Ureter (tissue), 1 donor: ENCODE measurements at places on chromosomes 11 and 22. TPM values are rescaled to one million over a fixed set of nuclear protein-coding genes. Genes with fewer than 3 reads are reported as not detected.

DNA sequence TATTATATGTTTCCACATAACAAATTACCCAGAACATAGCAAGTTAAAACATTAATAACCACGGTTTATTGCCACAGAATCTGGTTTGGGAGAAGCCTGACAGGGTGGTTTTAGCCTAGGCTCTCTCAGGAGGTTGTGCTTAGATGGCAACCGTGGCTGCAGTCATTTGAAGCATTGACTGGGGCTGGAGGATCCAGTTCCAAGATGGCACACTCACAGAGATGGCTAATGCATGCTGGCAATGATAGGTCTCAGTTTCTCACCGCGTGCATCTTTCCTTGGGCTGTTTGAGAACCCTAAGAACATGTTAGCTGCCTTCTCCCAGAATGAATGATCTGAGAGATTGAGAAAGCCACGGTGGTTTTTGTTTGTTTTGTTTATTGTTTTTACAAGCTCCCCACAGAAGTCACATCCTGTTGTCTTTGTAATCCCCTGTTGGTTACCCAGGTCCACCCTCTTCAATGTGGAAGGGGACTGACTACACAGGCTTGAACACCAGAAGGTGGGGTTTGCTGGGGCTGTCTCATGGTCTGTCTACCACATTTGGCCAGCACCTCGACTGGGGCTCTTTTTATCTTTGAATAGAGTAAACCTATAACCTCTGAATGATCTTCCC lies 36.6 kb upstream of the GRAMD1B start:
- no peak for DNase-seq

DNA sequence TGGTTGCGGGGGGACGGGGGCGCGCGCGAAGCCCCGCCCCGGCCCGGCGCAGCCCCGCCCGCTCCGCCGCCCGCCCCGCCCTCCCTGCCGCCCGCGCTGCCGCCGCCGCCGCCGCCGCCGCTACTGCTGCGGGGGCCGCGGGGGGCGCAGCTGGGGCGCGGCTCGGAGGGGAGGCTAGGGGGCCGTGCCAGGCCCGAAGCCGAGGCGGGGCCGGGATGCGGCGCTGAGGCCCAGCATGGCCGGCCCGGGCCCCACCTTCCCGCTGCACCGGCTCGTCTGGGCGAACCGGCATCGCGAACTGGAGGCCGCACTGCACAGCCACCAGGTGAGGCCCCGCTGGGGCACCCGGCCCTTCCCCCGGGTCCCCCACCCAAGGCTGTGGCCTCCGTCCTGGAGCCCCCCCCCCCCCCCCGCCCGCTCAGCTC lies at the start of gene ANKRD13D:
ANKRD13D (plus strand) TSS at position 78 of the 425 bp plus-strand sequence; CDS start at position 236, 158 bp downstream.
- no peak for DNase-seq

DNA sequence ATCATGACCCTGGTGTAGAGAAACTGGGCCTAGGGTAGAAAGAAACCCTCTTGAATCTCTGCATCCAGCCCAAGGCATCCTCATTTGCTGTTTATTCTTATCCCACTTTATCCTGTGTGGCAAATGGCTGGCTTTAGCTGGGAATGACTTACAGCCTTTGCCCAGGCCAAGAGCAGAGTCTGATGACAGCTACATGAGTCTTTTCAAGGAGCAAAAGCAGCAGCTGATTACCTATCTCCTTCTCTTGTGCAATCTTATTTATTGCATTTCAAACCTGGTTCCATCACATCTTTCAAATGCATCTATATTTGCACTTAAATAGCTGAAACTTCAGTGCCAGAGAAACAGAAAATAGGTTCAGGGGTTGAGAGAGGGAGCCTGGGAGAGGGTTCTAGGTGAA lies 26.1 kb downstream of the SYT13 start:
- no peak for DNase-seq

- DNase-seq, result peak; percentile 75
These were observed 15.6 kb downstream of the TBC1D10A start for GRCh38 chr22:30310881-30311771.

GLYATL1 gene
- 2.4 TPM for total RNA-seq

GRCh38 chr11:70155386-70155785 lies 47.7 kb upstream of the FADD start:
- no peak for DNase-seq

SLCO2B1 gene
- total RNA-seq, result 48.4 TPM

TRIM5 gene
- total RNA-seq, result 34.5 TPM

HTR3B gene
- total RNA-seq, result not detected

OR2AT4 gene
- total RNA-seq, result not detected

- no peak for DNase-seq
These were observed 34.4 kb downstream of the TRMU start for GRCh38 chr22:46369716-46370583.

DNA sequence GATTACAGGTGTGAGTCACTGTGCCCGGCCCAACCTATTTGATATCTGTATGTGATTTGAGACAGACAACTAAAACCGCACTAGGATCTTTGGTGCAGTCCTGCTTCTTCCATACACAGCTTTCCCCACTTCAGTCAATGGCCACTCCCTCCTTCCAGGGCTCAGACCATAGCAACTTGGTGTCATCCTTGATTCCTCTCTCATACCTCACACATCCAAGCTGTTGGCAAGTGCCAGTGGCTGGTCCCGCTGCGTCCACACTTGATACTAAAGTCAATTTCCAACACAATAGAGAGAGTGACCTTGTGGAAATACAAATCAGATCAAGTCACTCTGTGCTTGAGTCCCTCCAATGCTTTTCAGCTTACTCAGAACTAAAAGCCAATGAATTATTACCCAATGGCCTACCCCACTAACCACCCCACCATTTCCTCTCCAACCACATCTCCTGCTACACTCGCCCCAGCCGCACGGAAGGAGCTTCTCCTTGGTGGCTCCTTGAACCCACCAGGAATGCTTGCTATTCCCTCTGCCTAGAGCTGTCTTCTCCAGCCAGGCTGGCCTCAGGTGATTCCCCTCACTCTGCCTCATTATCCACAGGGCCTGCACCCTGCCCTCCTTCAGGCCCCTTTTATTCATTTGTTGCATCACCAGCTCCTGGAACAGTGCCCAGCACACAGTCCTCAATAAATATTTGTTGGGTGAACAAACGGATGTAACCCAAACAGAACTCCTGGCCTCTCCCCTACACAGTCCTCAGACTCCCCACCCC lies 12.9 kb downstream of the ABTB2 start:
- peak; percentile 83 for DNase-seq

DNA sequence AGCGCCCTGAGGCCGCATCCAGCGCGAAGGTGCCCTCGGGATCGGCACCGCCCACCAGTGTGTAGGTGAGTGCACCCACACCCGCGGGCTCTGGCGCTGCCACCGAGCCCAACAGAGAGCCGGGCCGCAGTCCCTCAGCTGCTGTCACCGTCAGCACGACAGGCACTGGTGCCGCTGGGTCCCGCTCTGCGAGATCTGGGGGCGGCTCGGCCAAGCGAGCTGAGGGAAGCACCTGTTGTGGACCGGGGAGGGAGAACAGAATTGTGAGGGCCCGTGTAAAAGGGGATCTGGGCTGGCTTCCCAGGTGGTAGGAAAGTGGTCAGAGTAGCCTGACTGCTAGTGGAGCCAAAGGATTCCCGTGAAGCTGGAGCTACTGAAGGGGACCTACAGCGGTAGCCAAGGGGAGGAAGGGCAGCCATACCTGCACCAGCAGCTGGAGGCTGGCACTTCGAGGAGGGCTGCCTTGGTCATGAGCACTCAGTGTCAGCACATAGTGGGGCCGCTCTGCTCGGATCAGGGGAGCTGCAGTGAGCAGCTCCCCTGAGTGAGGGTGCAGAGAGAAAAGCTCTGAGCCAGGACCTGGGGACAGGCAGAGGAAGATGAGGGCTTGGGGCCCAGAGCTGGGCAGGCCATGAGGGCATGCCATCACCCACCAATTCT lies 11.5 kb upstream of the TPP1 start:
- no peak for DNase-seq

- peak; percentile 37 for DNase-seq
These were observed 1021.4 kb downstream of the BRD1 start for GRCh38 chr22:48806227-48806781.

DNA sequence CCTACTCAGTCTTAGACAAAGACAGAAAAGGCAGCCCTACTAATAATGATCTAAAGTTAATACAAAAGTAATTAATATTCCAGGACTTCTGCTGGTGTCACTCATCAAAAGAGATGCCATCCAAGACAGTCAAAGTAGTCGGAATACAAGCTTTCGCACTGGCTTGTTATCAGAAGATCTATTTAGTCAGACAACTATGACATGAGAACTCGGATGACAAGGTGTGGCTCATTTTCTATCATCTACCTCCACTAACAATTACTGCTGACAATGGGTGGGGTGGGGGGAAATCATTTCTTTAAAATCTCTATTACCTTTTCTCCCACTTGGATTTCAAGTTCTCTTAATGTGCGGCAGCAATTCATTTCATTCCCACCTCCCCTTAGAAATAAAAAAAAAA lies 56.7 kb downstream of the EFCAB6 start:
- no peak for DNase-seq

DNA sequence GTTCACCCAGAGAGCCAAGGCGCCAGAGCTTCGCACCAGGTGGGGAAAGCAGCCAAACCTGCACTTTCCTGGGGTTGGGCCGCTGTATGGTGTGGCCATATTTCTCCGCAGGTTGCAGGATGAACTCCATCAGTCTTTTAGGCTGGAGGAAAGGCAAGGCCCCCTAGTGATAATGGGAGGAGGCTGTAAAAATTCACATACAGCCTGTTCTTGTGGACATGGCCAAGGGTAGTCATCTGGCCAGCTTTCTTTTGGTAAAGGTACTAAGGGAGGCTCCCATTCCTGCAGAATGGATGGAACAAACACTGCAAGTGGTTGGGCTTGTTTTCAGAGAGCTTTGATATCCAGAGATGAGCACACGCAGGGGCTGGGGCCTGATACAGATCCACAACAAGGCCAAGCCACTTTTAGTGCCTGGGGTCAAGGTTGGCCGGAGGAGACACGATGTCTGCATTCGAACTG lies 29.6 kb downstream of the C22orf31 start:
- DNase-seq, result no peak

- no peak for DNase-seq
These were observed 266.0 kb upstream of the NARS2 start for GRCh38 chr11:78840623-78841022.

- no peak for DNase-seq
These were observed 24.7 kb downstream of the TBCEL start for GRCh38 chr11:121048464-121049233.

STK33 gene
- total RNA-seq, result 13.1 TPM

DNA sequence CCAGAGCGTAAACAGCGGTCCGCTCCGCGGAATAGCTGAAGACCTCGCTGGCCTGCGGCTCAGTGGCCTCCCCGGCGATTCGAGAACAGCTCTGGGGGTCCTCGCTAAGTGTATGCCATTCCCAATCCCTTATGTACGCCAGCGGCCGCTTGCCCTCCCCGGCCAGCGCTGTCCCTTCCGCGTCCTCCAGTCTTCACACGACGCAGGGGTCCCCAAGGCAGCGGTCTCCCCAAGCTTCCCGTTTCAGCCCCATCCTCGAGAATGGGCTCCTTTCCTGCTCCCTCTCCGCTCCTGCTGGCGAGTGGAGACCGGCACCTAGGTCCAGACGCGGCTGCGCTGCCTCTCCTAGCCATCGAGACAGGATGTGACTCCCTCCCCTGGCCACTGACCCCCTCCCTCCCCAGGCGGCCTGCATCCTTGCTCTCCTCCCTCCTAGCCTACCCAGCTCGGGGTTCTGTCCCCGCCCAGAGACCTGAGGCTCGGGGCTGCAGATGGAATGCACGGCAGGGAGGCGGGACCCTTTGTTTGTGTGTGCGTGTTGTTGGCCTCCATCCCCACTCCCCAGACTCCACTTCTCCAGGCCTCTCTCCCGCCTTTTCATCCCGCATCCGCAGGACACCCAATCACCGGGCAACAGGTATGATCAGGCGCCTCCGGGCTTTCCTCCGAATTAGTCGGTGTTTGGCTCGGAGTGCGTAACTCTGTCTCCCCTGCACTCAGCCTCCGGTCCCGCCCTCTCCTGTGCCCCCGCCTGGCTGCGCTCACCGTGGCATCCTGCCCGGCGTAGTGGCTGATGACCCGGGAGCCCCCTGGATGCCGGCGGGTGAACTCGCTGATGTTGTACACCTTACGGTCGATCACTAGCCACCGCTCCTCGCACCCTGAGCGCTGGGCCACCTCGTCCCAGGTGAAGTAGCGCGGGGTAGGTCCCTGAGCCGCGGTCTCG lies 740 bp downstream of the FADS1 start:
- peak; percentile 67 for DNase-seq
